Fibroblast of skin of right quadriceps (primary cell): ENCODE measurements at places on chromosomes 7 and 10.

DNA sequence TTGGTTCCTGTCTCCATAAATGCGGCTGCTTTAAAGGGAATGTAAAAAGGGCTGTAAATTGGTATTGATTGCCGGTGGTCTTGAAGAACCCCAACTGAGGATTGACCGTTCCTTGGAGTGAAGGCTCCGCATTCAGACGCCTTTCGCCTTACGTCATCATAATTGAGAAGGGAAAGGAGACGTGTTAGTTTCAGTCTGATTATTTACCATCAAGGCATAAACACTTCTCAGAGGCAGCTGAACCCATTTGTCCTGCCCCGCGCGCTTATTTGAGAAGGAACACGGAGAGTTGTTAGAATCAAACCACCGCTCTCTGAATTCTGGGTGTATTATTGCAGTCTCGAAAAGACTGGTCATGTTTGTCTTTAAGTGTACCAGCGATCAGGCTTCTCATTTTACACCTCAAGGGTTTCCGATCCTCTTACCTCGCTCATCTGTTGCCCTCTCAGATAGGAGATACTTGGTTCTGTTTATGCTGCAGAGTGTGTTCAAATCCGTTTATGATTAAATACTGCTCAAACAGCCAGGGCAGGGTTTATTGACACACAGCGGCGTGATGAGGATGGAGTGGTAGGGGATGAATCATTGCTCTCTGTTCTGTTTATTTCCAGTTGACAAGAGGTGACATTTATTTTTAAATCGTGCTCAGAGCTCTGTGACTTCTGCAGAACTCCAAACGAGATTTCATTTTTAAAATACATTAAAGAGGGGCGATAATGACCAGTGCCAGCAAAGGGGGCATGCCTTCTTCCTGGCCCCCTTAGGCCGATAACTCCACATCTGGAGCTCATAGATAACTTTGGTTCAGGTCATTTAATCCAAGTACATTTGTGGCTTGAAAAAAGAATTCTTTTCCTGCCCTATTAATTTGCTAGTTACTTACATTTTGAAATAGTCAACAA is 30.4 kb downstream of the FOXK1 start:
- DNase-seq = peak; percentile 34

- DNase-seq = no peak
Measured at GRCh38 chr7:66824041-66824440, 83.5 kb downstream of the RABGEF1 start.

DNA sequence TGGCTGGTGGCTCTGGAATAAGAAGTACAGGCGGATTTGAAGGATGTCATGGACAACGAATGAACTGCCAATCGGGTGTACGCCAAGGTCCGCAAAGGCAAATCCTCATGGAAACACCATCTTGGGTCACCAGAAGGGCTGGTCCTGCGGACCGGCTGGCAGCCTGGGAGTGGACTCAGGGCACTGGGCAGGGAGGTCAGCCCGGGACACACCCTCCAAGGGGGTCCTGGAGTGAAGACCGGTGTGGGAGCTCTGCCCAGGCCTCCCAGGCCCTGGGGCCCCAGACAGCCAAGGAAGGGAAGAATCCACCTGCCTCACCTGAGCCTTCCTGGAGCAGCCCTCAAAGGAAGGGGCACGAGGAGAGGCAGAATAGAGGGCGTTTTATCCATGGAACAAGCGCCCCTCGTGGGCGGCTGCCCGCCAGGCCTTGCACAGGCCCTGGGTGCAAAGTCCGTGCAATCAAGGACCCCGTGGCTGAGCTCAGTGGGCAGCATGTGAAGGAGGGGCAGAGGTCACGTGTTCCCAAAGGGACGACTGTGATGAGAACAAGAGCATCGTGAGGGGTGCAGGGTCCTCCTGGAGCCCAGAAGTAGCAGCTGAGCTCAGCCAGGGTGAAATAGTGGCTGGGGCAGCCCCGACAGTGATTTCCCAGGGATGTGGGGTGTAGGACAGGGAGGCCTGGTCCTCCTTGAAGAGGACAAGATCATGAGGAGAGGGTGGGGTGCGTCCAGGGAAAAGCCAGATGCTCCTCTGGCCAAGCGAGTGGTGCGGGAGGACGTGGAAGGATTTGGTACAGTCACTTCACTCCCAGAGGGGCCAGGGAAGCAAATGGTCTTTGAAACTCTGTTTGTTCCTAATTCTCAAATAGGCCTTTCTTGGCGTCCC is 105.2 kb downstream of the TCERG1L start:
- no peak for DNase-seq

GRCh38 chr10:132096223-132096622 is 30.5 kb downstream of the JAKMIP3 start:
- peak; percentile 3 for DNase-seq

GRCh38 chr10:59991661-59992060 is 85.3 kb upstream of the CCDC6 start:
- DNase-seq = peak; percentile 31

DNA sequence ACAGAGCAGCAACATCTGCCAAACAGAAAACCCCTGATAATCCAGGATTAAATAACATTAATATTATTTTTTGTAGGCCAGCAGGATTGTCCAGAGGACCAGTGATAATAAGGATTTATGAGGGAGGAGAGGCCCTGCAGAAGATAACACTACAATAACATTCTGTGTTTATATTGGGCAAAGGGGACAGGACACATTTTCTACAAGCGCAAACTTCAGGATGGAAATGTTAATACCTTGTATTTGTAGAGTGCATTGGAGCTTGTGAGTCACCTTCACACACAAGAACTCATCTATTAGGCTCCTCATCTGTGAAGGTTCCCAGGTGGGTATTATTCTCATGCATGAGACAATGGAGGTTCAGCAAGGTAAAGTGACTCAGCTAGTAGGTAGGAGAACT is 51.0 kb downstream of the BAMBI start:
- DNase-seq = no peak

DNA sequence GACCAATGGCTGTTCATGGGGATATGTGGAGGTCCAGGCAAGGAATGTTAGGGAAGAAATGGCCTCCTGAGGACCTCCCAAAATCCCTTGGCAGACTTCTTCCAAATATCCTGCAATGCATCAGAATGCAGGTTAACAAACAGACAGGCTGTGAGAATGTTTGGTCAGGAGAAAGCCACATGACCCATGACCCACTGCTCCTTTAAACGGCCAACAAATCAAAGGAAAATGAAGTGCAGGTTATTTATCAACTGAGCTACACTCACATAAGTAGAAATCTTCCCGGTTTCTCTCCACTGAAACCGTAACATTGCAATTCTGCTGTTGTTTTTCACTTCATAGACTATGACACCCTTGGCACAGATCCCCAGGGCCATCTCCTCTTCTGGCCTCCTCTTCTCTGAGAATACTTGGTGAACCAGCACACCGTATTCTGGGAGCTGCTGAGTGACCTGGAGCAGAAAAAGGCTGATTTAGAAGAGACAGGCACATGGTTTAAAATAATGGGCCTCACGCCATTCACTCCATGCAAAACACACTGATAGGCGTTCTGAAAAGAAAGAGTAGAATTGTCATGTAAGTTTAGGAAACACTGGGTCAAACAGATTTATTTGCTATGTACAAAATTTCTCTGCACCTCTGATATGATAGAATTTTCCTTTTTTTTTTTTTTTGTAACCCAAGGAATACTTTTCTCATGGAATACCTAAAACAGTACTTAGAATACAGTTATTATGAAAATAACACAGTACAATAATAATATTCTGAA is 67.8 kb downstream of the FRMPD2 start:
- DNase-seq = no peak

DNA sequence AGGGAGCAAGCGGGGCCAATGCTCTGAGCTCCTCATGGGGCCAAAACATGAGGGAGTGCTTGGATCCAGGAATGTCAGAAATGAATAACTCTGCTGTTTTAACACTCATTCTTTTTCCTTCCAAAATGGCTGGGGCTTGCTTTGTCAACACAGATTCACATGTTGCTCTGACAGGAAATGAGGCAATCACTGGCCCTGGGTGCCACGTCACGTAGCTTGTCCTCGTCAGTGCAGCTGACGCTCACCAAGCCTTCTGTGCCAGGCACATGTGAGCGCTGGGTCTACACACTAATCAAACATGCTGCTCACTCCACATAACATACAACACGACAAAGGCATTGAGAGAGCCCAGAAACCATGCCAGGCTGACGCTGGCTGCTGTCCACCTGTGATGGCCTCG is 198.9 kb downstream of the WDR37 start:
- DNase-seq = no peak

GRCh38 chr10:63940277-63940922 is 419.2 kb downstream of the REEP3 start:
- DNase-seq = no peak

DNA sequence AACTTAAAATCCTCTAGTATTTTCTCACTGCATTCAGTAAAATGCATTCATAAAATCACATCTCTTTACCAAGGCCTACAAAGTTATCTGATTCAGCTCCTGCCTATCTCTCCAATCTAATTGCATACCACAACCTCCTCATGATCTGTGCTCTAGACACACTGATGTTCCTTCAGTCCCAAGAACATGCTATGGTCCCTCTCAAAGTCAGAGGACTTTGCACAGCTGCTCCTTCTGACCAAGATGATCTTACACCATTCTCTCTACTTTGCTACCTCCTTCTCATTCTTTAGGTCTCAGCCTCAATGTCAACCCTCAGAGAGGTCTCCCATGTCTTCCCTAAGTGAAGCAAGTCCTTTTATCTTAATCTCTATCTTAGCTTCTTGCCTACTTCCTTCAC is 45.5 kb downstream of the CAV1 start:
- no peak for DNase-seq

DNA sequence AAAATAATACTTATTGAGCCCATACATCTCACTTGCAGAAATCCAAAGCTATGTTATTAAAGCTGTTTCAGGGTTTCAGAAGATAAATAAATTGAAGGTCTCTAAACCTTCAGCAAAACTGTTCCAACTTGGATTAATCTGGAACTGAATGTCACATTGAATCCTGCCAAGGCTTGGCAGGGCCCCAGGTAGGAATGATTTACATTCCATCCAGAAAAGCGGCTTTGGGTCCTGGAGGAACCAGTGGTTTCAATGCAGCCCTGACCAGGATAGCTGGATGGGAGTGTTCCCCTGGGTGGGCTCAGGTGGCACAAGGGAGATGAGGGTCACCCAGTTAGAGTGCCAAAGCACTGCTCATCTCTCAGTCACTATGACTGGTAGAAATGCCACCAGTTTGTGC is 37.0 kb upstream of the TMEM72 start:
- DNase-seq = no peak

DNA sequence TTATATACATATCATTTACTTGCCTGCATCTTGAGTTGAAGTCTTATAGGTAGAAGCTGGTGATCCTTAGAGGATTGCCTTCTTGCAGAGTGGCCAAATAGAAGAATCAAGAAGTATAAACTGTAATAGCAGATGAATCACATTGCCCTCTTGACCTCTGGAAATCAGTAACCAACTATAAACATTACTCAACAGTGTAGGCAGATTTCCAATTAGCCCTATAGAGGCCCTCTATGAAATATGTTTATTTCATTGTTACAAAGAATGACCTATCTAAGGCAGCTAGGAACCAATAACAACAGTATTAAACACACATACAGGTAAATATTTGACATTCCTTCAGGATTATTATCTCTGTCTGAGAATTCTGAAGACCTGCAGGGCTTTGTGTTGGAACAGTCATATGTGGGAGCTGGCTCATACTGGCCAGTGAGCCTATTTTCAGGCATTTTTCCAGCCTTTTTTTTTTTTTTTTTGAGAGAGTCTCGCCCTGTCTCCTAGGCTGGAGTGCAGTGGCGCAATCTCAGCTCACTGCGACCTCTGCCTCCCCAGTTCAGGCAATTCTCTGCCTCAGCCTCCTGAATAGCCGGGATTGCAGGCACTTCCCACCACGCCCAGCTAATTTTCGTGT is 7.2 kb upstream of the SRI start:
- peak; percentile 68 for DNase-seq

GRCh38 chr10:79275431-79275851 is 71.8 kb upstream of the PPIF start:
- DNase-seq = no peak

- no peak for DNase-seq
Measured at GRCh38 chr7:36021917-36022550, 131.0 kb upstream of the EEPD1 start.

DNA sequence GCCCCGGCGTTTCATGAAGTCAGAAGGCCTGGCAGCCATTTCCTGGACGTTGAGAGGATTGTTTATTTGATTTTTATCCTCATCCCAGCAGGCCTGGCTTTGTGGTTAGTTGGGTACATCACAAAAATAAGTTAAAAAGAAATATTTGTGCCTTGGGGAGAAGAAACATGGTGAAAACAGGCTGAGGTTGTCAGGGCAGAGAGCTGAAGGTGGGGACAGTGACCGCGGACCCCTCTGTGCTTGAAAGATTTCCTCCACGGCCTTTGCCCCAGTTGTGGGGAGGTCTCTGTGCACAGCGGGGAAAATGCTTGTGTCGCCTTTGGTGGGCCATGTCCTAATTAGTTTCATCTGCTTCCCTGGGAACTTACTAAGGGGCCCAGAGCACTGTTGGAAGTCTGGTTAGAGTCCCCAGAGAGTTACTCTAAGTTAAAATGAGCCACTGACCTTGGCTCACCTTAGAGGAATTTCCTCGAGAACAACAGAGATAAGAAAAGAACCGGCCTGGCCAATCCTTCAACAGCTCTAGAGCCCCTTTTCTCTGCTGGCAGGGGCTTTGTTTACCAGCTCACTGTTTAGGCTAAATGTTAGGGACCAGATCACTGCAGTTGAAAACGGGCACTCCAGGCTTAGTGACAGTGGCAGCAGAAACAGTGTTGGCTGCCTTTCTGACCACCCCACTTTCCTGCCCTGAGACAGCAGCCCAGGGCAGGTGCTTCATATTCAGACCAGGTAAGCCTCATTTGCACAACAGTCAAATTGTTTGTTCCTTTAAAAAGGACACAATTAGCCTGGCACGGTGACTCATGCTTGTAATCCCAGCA is 37.9 kb downstream of the CRCP start:
- peak; percentile 78 for DNase-seq
